Gastroesophageal sphincter (tissue), 4 donors: ENCODE measurements at places on chromosomes 2 and 18. TPM values are rescaled to one million over a fixed set of nuclear protein-coding genes. Genes with fewer than 3 reads are reported as not detected.
A peak's percentile ranks its signal among the peaks of the same experiment; 100 is the strongest.

Gene SGPP2
- not detected for total RNA-seq

Gene BIN1
- total RNA-seq: 36.1 TPM

Gene SLC4A1AP
- 18.1 TPM for total RNA-seq

Gene OTOF
- total RNA-seq: 0.35 TPM

Gene QPCT
- 5.2 TPM for total RNA-seq

Gene ATOH8
- total RNA-seq: 76.6 TPM

Gene CD207
- total RNA-seq: 0.39 TPM

- ATAC-seq: no peak
Observed at GRCh38 chr2:69539549-69539908, 102.3 kb upstream of the NFU1 start.

- ATAC-seq: peak; percentile 90
Observed at GRCh38 chr2:24920098-24920808, at the start of gene ADCY3. Gene ADCY3, minus strand, starts transcription at chr2:24920237. Its CDS starts 1,250 bp downstream, at chr2:24918987.

GRCh38 chr2:75627902-75628504, 18.6 kb upstream of the MRPL19 start:
- peak; percentile 51 for ATAC-seq

- peak; percentile 83 for ATAC-seq
Observed at GRCh38 chr2:152432206-152432653, 97.3 kb downstream of the FMNL2 start.

- ATAC-seq: no peak
Observed at GRCh38 chr2:149307014-149307413, 23.4 kb upstream of the LYPD6 start.

- no peak for ATAC-seq
Observed at GRCh38 chr2:237995036-237995435, 28.2 kb downstream of the UBE2F start.

DNA sequence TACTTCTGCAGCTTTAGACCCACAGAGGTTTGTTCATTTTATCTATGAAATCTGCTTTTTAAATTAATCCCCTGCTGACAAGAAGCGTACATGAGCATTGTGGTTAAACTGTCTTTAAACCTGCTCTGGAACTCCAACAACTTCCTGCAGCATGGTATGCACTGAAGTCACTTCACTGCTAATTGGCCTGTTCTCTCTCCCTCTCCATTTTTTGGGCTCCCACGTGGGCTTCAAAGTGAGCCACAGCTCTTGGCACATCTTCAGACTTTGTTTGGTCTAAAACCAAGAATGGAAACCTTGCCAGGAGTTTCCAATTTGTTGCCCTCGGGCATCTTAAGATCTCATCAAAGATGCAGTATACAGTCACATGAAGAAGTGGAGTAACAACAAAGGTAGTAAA, 311.4 kb downstream of the LRRTM1 start:
- no peak for ATAC-seq

DNA sequence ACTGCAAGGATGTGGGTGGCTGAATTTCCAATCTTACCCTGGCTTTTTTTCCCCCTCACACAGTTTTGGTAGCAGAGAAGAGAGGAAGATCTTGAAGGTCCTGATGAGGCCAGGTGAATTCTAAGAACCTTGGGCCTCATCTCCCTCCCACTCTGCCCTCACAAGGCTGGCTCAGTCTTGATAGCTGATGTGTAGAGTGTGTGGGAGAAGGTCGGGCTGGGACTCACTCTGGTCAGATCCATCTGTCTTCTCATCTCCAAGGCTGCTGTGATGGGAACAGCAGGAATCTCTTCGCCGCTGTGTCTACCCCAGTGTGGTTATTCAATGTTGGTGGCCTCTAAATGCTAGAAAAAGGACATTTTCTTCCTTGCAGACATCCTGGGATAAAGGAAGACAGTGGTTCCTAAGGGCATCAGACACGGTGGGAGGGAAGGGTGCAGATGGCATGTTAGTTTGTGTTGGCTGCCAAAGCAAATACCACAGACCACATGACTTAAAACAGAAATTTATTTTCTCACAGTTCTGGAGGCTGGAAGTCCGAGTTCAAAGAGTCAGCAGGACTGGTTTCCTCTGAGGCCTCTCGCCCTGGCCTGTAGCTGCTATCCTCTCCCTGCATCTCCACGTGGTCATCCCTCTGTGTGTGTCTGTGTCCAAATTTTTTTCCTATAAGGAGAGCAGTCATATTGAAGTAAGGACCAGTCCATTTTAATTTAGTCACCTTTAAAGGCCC, 37.6 kb upstream of the MGAT4A start:
- no peak for ATAC-seq

DNA sequence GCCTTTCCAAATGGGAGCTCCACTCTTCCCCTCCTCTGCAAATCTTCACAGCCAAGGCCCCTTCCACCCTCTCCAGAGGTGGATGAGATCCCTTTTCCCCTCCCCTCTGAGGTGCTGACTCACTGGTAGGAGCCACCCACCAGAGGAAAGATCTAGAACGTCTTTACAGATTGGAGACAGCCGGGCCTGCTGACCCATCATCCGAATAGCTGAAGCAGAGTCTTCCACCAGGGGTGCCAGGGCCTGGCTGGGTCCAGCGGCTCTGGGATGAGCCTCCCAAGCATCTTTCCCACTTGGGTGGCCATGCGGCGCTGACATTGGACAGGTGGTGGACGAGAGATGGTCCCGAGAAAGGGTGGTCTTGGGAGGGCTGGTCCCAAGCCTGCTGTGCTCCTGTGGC, 9.0 kb downstream of the ERFE start:
- no peak for ATAC-seq

DNA sequence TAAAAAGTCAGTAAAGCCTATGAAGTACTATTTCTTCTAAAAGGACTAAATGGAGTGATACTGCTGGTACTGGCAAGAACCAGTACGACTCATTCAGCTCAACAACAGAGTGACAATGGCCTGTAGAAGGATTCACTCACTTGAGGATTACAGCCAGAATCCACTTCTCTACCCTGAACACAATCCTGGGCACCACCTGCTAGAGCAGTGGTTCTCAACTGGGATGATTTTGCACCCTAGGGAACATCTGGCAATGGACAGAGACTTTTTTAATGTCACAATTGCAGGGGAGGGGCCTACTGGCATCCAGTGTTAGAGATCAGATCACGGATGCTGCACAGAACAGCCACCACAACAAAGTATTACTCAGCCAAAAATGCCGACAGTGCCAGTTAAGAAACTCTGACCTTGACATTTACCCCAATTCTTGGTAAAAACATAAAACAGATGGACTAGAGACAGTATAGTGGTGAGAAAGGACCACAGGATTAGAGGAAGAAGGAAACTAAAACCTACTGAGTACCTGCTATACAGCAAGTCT, 5.0 kb downstream of the SPIRE1 start:
- ATAC-seq: no peak
